Activated T-helper 1 cell treated with Interleukin-2 at 50 U/mL for 16 hours (primary cell): ENCODE measurements at places on chromosomes 5 and 9.
A peak's percentile ranks its signal among the peaks of the same experiment; 100 is the strongest.

GRCh38 chr5:78429332-78429980 is 69.0 kb downstream of the SCAMP1 start:
- DNase-seq: no peak

- no peak for DNase-seq
Observed at GRCh38 chr9:88362681-88363080, 25.6 kb upstream of the SPIN1 start.

GRCh38 chr5:78591138-78591612 is 57.4 kb downstream of the LHFPL2 start:
- DNase-seq: no peak

GRCh38 chr5:9977070-9977469 is 272.6 kb downstream of the ATPSCKMT start:
- DNase-seq: no peak

GRCh38 chr9:99579964-99580363 is 241.7 kb upstream of the NR4A3 start:
- no peak for DNase-seq

GRCh38 chr5:118883362-118883761 is 105.0 kb downstream of the DTWD2 start:
- no peak for DNase-seq

DNA sequence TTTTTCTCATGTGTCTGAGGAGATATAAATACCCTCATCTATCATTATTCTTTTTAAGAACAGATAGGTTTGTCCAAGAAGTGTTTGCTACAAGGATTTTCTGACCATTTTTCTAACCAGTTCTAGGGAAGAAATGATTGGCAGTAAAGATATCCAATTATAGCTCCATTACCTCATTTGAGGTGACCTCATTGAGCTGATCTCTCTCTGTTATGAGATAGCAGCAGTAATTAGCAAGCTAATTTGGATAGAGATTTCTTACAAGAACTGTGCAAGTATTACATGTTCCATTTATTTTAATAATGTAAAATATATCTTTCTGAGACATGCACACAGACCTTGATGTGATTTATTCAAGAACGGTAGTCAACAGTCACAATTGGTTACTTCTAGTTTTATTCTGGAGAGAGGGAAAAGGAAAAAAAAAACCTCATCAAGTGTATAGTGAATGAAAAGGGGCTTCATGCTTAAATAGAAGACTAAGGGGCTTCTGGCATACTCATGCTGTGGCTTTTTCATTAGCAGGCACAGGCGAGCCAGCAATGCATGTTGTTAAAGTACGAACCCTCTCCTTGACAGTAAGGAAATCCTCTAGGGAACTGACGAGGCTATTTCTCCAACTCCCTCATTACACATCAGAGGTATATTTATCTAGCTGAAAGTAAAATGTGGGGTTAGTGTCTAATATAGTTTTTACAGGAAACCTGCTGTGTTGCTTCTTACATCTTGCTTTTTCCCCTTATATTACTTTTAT is 127.3 kb downstream of the NUDT12 start:
- no peak for DNase-seq

- DNase-seq: no peak
Observed at GRCh38 chr5:61334868-61335615, 3.0 kb downstream of the ZSWIM6 start.

DNA sequence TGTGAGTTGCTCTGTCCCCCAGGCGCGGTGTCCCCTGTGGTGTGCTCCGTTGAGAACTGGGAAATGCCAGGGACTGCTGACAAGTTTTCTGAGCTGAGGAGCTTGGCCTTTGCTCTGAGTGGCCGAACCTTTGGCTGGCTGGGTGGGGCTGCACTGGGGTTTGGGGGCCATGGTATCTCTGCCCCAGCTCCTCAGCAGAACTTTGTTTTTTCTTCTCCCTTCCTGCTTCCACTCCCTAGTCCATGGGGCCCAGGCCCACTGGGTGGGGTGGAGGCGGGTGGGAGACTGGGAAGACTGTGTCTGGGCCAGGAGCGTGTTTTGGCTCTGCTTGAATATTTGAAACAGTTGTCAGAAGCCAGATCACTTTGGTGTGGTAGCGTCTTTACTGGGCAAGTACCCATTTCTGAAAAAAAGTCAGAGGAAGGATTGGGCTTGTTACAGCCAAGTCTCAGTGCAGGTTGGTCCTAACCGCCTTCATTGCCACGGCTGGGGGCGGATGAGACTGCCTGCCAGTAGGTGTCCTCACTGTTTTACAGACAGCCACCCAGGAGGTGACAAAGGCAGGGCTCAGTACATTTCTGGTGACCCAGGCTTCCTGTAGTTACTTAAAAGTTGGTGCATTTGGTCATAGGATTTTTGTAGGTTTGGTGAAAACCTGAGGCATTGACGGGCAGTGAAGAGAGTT is 92.7 kb downstream of the DAB2IP start:
- DNase-seq: no peak

DNA sequence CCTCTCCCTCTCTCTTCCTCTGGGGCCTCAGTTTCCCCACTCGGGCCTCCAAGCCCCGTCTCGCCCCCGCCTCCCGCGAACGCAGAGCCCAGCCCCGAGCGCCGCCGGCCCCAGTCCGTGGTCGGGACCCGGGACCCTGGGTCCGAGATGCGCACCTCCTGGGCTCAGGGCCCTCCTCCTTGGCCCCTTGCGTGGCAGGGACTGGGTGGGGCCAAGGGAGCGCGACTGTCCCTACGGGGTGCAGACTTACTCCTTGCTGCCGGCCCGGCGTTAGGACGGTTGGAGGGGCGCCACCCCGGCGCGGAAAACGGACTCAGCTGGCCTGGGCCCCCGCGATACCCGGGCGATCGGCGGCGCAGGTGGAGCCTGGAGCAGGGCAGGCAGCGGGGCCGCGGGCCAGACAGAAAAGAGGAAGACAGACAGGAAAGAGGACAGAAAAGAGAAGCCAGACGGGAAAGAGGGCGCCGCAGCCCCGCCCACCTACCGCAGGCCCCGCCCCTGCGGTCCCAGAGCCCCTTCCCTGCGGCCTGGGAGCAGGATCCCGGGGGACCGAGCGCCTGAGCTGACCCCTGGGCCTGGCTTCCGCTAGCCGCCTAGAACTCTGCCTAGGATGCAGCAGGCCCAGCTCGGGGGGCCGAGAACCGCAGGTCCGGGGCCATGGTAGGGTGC is at the start of gene GBGT1:
Gene GBGT1 (minus strand): TSS at position 411 of the 669 bp plus-strand sequence. CDS start 1,502 bp downstream, outside the sequence.
- DNase-seq: no peak

- no peak for DNase-seq
Observed at GRCh38 chr9:84111726-84112125, 131.1 kb downstream of the RMI1 start.

GRCh38 chr9:28135549-28135948 is 562.3 kb upstream of the C9orf72 start:
- no peak for DNase-seq

DNA sequence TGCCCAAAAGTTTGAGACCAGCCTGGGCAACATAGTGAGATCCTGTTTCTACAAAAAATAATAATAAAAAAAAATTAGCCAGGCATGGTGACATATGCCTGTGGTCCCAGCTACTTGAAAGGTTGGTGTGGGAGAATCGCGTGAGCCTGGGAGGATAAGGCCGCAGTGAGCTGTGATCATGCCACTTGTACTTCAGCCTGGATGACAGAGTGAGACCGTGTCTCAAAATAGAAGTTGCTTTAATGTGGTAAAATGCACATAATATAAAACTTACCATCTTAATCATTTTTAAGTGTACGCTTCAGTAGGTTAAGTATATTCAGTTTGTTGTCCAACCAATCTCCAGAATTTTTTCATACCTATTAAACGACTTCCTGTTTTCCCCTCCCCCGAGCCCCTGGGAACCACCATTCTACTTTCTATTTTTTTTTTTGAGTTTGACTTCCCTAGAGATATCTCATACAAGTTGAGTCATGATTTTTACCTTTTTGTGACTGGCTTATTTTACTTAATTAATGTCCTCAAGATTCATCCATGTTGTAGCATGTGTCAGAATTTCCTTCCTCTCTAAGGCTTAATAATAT is 120.1 kb upstream of the POC5 start:
- DNase-seq: no peak

DNA sequence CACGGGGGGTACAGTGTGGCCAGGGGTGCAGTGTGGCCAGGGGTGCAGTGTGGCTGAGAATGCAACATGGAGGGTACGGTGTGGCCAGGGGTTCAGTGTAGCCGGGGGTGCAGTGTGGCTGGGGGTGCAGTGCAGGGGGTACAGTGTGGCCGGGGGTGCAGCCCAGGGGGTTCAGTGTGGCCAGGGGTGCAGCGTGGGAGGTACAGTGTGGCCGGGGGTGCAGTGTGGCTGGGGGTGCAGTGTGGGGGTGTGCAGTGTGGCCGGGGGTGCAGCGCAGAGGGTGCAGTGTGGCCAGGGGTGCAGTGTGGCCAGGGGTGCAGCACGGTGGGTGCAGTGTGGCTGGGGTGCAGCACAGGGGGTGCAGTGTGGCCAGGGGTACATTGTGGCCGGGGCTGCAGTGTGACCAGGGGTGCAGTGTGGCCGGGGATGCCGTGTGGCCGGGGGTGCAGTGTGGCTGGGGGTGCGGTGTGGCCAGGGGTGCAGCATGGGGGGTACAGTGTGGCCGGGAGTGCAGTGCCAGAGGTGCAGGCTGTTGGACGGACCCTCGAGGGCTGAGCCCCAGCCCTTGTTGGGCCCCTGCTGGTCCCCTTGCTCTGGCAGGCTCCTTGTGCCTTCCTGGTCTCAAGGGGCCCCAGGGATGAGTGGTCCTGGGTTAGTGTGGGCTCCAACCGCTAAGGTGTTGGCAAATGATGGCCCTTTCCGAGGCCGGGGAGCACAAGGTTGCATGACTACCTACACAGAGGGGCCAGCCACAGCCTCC is 17.9 kb downstream of the TPPP start:
- no peak for DNase-seq

- DNase-seq: no peak
Observed at GRCh38 chr5:159945359-159945758, 29.1 kb downstream of the ADRA1B start.

DNA sequence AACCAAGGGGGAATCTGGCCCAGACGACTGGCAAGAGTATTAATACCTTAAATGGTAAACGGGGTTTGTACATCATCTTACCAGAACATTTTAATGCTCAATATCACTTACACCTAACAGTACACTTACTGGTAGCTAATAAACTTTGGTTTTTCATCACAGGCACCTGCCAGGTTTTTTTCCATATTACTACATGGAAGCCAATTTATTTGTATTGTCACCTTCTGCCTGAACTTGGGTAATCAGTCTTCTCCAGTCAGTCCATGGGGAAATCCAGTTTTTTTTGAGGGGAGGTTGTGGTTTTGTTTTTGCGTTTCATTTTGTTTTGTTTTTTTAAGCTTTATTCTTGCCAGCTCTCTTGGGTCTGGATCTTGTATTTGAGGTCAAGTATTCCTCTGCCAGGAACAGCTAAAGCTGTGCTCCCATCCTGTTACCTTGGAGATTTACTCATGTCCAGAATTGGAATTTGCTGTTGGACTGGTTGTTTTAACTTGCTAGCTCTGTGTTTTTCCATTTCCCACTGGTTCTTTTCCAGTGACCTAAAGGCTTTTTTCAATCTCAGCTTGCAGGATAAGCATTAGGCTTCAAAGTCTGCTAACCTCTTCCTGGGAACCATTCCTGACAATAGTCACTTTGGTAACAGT is 11.1 kb upstream of the NADK2 start:
- DNase-seq: no peak

DNA sequence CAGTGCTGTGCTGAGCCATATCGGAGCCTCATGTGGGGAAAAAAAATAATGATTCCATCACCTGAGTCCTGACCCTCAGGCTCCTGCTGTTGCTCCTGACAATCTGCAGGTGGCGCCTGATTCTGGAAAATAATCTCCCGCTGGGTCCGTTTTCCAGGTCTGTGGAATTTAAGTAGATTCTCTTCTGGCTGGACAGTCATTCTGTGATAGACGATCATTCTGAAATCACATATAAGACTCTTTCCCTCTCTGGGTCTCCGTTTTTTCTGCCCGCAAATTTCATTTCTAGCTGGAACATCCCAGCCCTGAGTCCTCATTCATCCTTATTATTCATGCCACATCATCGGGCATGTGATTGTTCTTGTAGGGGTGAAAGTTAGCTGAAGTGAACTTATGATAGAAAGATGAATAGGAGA is 22.1 kb upstream of the STXBP1 start:
- no peak for DNase-seq

DNA sequence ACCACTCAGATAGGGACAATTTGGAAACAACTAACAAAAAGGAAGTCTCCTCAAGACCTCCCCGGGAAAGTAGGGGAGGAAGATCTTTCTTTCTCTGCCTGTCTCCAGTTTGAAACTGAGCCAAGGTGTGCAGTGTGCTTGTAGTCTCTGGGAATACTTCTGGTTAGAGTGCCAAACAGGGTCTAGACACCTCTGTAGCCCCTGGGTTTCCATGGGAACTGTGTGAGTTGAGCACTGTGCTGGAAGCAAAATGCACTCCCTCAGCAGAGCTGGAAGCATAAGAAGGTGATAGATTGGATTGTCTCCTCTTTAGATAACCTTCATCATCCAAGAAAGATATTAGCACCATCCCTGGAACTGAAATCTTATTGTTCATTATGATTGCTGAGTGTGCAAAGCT is 129.2 kb upstream of the TNPO1 start:
- DNase-seq: no peak

DNA sequence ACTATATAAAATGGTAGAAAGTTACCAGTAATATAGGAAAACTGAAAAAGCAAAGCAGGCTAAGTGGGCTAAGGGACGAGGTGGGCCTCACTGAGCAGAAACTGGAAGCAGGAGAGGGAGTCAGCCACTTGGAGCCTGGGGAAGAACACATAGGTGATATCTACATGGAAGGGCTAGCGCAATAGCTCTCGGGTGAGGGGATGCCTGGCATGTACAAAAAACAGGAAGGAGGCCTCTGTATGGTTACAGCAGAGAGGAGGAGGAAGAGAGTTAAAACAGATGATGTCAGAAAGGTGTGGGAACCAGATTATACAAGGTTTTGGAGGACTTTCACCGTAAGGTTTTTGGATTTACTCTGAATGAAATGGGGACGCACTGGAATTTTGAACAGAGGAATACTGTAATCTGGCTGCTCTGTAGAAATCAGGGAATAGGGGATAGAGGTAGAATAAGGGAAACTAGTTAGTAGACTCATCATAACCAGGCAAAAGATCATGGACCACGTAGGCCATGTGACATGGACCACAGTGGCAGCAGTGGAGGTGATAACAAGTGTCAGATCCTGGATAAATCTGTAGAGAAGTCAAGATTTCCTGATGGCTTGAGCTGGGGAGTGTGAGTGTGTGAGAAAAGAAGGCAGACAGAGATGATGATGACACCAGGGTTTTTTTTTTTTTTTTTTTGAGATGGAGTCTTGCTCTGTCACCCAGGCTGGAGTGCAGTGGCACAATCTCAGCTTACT is 52.5 kb downstream of the FNBP1 start:
- DNase-seq: no peak

- DNase-seq: no peak
Observed at GRCh38 chr5:180137401-180138213, 66.0 kb upstream of the RNF130 start.

GRCh38 chr5:155886311-155887031 is 440.5 kb upstream of the SGCD start:
- DNase-seq: no peak

- no peak for DNase-seq
Observed at GRCh38 chr5:112914584-112914983, 7.4 kb downstream of the REEP5 start.

GRCh38 chr5:138752951-138753793 is at the start of gene CTNNA1:
Gene CTNNA1, plus strand, starts transcription at chr5:138753425. Its CDS starts 28,500 bp downstream, at chr5:138781925.
- DNase-seq: peak; percentile 41

- DNase-seq: no peak
Observed at GRCh38 chr9:74865177-74865576, 22.5 kb downstream of the TRPM6 start.
